AG04450 (cell line): ENCODE measurements at places on chromosomes 3 and 15.

DNA sequence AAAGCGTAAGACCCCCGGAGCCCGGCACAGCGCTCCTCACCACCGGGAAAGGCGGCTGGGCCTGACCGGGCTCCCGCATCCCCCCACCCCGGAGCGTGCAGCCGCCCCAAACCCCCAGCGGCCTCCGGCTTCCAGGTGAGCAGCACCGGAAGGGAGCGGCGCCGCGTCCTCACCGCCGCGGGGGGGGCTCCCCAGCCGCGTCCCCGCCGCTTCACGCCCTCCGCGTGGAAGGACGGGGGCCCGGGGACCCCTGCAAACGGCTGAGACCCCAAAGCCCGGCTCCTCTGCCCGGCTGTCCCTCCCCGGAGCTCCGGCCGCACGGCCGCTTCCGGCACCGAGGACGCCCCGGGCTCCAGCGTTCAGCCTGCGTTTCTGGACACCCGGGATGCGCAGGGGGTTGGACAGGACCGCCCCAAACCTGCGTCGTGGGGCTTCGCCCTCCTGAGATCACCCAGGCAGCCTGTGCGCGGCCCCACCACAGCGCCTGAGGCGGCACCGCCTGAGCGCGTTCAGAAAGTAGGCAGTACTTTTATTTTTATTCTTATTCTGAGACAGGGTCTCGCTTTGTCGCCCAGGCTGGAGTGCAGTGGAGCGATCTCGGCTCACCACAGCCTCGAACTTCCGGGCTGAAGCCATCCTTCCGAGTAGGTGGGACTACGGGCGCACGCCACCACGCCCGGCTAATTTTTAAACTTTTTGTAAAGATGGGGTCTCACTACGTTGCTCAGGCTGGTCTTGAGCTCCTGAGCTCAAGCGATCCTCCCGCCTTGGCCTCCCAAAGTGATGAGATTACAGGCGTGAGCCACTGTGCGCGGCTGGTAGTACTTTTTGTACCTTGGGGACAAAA lies 51.6 kb upstream of the BLM start:
- no peak for DNase-seq

DNA sequence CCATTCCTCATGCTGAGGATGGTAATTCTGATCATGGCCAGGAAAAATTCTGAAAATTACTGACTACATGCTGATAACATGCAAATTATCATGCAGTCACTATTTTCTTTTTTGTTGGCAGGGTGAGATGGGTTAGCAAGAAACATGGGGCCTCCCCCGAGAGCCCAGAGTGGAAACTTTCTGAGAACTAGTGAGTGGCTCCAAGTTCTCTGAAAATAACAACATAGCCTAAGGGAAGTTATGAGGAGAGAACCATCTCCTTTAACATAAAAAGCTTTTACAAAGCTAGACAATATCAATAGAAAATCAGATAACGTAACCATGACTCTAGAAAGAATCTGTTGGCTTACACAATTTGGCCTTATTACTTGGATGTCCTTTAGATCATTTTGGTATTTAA lies 254.2 kb downstream of the PLOD2 start:
- no peak for DNase-seq

- no peak for DNase-seq
Measured at GRCh38 chr15:73593304-73594074, 39.7 kb downstream of the NPTN start.

- peak; percentile 43 for DNase-seq
Measured at GRCh38 chr3:29286478-29287240, 5.8 kb downstream of the RBMS3 start.

- DNase-seq, result no peak
Measured at GRCh38 chr15:56987286-56987685, 68.8 kb downstream of the TCF12 start.

GRCh38 chr3:197957790-197958133 lies 2.3 kb upstream of the LMLN start:
- DNase-seq, result no peak

DNA sequence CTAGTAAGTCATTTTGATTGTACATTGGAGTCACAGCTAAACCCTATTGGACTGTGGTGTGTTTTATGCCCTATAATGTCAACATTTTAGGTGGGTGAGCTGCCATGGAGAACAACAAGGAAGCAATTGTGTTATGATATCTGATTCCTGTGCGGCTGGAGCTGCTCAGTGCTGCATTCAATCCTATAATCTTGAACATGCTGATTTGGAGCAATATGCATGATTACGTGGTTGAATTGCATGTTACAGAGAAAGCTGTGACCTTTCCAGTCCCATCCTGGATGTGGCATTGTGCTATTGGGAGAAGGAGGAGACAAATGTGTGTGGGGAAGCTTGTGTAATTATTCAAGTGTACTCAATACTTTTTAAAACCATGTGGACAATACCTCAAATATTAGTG lies 20.1 kb upstream of the C3orf49 start:
- DNase-seq, result no peak

- no peak for DNase-seq
Measured at GRCh38 chr3:114619771-114620170, 325.9 kb downstream of the TIGIT start.

- DNase-seq, result no peak
Measured at GRCh38 chr15:33846862-33847261, 121.4 kb upstream of the CHRM5 start.

DNA sequence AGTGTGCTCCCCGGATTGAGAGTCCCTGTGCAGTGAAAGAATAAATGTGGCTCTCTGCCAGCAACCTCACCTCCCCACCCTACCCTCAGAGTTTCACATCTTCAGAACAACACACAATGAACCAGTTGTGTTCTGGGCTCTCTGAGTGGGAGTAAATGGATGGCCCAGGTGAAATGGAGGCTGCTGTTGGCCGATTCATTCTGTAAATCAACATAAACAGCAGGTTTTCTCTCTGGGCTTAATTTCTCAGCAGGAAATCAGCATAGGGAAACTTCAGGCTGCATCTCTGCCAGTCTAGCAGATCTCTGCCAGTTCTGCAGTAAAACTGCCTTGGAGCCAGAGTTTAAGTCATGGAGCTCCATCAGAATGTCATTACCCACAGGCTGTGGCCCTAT lies 54.6 kb upstream of the FURIN start:
- DNase-seq, result no peak
